Stimulated activated CD4-positive, alpha-beta T cell treated with anti-CD3 and anti-CD28 coated beads, Interleukin-12 subunit alpha, Interleukin-12 subunit beta, amount 100 ng/mL, for 4 hours (primary cell): ENCODE measurements at places on chromosomes 12 and 14.

DNA sequence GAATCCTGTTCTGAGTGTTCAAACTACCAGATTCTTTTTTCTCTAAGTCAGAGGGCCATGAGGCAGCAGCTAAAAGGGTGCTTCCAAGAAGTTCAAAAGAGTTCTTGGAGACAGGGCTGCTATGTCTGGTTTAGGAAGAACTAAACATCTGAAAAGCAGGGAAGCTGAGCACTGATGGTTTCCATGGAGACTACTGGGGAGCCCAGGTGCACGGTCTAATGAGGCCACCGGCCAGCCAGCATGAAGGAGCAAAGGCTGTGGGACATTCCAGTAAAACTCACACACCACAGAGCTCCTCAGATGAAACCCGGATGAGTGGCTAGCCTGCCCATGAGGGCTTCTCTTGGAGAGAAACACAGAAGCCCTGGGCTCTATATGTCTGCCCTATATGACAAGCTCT, 97.3 kb downstream of the KCNK10 start:
- no peak for DNase-seq

DNA sequence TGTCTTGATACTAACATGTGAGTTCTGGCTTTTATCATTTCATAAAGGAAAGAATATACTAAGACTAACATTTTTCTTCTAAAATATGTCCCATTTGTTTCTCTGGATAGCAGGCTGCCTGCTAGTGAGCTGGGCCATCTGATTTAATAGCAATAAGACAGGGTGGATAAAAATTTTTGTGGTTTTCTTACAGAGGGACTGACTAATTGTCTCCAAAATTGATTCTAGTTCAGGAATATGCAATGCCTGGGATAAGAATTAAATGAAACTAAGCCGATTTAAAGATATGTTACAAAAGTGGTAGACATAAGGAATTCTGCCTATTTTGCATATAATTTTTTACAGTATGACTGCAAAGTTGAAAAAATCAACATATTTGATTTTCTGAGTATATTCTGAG, 252.9 kb upstream of the NAV3 start:
- no peak for DNase-seq

GRCh38 chr12:120235369-120236323, 29.9 kb downstream of the PXN start:
- no peak for DNase-seq

GRCh38 chr12:132151145-132151765, 7.0 kb downstream of the NOC4L start:
- DNase-seq: no peak

- DNase-seq: no peak
Observed at GRCh38 chr14:99118046-99118721, 153.8 kb downstream of the BCL11B start.

- DNase-seq: no peak
Observed at GRCh38 chr14:53460544-53460943, 307.4 kb upstream of the DDHD1 start.

DNA sequence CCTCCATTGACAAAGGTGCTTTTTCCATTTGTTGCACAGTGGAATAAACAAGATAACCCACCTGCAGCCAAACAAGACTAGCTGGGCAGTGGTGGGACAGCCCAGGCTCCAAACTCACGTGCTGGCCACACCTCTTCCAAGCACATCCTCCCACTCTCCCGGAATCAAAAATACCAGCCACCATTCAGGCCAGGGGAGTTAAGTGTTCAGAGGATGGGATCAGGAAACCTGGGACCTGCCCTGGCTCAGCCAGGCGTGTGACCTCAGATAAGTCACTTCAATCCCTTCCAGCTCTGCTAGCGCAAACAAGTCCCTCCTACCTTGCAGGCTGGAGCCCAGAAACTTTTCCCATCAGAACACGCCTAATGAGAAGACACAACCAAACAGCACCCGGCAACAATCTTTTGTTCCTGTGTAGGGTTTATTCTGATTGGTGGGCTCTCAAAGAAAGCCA, 43.3 kb downstream of the ACTN1 start:
- DNase-seq: no peak

DNA sequence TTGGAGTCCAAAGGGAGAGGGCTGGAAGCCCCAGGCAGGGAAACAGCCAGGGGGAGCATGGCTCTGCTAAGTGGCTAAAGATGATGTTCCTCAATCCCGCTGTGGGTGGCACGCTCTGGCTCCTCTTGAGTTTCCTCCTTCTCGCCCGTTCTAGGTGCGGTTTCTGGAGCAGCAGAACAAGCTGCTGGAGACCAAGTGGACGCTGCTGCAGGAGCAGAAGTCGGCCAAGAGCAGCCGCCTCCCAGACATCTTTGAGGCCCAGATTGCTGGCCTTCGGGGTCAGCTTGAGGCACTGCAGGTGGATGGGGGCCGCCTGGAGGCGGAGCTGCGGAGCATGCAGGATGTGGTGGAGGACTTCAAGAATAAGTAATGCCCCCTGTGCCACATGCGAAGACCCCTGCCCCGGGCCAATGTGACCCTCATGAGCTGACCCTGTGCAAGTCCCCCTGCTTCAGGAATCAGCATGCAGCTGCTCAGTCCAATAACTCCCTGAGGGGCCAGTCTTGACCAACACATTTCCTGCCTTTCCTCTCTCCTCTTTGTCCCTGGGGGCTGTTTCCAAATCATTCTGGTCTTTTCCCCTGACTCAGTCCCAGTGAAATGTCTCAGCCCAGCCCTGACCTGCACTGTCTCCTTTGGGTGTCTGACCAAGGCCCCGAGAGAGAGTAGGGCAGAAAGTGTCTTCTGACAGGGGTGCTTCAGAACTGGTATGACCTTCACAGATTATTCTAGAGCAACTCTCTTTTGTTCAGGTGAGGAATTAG, 2.1 kb downstream of the KRT7 start:
- no peak for DNase-seq

DNA sequence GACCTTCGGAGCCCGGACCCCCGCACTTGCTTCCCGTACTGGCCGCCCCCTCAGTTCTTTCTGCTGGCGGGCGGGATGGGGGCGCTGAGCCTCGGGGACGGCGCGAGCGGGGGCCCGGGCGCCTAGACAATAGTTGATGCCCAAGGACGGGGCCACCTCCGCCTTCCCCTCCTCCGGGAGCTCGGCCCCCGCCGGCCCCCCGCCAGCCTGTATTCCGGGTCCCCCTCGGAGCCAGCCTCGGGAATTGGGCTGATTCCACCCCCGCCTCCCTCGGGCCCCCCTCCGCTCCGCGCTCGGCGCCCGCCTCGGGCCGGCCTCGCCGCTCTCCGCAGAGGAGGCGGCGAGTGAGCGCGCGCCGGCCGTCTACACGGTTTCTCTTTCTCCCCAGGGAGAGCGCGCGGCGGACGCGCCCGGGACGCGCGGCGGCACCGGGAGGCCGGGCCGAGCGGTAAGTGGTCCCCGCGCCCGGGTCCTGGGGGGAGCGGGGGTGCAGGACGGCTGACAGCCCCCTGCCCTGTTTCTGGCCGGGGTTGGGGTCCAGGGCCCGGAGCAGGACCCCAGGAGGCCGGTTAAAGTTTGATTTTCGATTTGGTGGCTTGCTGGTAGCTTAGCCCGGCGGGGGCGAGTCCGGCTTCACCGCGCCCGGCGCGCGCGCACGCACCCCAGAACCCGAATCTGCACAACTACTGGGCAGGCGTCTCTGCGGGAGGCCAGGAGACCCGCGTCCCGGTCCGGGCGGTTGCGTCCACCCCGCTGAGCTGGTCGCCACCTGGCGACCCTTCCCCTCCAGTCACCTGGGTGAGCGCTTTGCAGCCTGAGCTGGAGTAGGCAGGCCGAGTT, 413.7 kb downstream of the PCNX1 start:
- peak; percentile 56 for DNase-seq

GRCh38 chr14:64704743-64705380, 638 bp downstream of the PLEKHG3 start:
- DNase-seq: peak; percentile 13

DNA sequence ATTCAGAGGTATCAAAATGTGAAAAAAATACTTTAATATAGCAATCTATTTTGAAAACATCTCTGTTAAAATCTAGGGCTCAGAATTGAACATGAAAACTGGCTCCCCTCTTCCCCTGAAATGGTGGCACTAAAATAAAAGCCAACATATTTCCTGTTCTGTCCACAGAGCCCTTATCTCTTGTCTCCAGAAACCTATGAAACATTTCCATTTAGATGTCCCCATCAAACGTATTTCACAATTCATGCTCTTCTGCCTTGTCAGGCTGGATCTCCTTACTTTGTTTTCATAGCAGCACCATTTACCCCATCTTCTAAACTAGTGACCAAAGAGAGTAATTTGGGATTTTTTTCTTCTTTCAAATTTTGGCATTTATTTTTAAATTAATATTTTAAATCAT, 42.4 kb downstream of the PDE3A start:
- DNase-seq: no peak

GRCh38 chr12:96396914-96397313, 3.3 kb downstream of the CDK17 start:
- DNase-seq: no peak

- DNase-seq: no peak
Observed at GRCh38 chr12:124898923-124899294, 15.5 kb downstream of the UBC start.

- DNase-seq: no peak
Observed at GRCh38 chr14:34049790-34050189, 98.9 kb upstream of the EGLN3 start.

GRCh38 chr14:36339816-36340215, 19.4 kb upstream of the MBIP start:
- DNase-seq: no peak

DNA sequence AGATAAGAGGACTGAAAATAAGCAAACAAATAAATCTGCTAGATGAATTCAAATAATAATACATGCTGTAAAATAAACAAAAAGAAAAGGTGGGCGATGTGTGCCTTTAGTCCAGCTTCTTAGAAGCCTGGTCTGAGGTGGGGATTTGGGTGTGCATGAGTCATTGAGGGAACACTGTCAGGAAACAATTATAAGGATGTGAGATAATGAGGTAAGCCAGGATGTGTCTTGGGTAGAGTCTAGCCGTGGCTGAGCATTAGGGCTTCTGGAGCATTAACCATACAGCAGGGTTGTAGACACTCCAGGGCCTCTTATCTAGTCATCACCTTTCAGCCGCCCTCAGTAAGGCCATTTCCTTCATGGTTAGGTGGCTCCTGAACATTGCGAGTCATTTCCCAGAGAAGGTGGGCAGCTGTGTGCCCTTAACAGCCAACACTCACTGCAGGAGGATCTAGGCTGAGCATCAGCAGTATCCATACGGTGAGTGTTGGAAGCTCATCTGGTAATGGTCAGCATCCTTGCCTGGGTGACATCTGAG, 405.6 kb downstream of the GLT1D1 start:
- no peak for DNase-seq

DNA sequence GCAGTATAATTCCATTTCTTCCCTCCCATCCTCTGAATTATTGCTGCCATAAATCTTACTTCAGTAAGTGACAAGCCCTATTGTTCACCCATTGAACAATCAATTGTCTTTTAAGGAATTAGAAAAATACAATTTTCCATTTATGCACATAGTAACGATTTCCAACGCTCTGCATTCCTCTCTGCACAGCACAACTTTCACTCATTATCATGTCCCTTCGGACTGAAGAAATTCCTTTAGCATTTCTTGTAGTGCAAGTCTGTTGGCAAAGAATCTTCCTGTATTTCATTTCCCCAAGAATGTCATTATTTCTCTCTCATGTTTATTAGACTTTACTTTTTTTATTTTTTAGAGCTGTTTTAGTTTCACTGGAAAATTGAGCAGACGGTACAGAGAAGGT, 252.1 kb upstream of the RTL1 start:
- DNase-seq: no peak

- DNase-seq: no peak
Observed at GRCh38 chr12:65882486-65882885, 58.2 kb downstream of the HMGA2 start.

DNA sequence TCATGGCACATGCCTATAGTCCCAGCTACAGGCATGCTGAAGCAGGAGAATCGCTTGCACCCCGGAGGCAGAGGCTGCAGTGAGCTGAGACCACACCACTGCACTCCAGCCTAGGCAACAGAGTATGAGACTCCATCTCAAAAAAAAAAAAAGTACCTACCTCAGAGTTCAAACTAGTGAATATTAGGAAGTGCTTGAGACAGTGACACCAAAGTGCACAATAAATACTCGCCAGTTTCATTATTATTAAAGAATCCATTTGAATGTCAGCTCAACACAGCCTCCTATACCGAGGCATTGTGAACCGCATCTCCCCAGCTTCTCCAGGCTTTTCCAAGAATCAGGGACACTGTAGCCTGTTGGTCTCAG, 5.0 kb downstream of the GAPDH start:
- no peak for DNase-seq

- no peak for DNase-seq
Observed at GRCh38 chr12:50637870-50638481, 125.9 kb upstream of the ATF1 start.

GRCh38 chr12:120710805-120711296, 593 bp downstream of the UNC119B start:
- DNase-seq: peak; percentile 24

DNA sequence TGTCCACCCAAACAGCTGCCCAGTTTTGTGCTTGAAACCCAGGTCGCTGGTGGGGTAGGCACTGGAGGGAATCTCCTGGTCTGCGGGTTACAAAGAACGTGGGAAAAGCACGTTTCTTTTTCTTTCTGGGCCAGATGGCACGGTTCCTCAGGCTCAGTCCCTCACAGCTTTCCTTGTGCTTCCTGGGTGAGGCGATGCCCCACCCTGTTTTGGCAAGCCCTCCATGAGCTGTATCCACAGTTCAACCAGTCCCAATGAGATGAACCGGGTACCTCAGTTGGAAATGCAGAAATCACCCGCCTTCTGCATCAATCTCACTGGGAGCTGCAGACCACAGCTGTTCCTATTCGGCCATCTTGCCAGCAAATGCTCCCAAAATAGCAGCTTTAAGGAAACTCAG, 51.4 kb upstream of the TMTC2 start:
- DNase-seq: no peak

GRCh38 chr12:49507139-49507538, 31.7 kb upstream of the KCNH3 start:
- no peak for DNase-seq

GRCh38 chr12:20125276-20125798, 243.0 kb upstream of the PDE3A start:
- no peak for DNase-seq

GRCh38 chr14:101888182-101888581, 76.2 kb upstream of the DYNC1H1 start:
- no peak for DNase-seq

DNA sequence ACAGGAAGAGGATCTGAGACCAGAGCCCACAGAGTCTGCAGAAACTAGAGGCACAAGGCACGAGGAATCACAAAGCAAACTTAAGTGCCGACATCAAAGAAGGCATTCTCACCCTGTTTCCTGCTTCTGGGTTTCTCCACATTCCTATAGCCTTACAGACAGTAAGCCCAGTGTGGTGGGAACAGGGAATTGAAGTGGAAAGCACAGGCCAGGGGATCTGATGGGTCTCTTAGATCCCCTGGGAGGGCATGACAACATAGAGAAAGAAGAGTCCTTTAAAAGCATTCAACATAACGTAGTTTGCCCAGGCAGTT, 75.6 kb upstream of the FRMD6 start:
- DNase-seq: no peak

GRCh38 chr14:77478796-77479195, 19.8 kb downstream of the ISM2 start:
- no peak for DNase-seq

- DNase-seq: no peak
Observed at GRCh38 chr12:54384591-54385041, at the start of gene ZNF385A. Gene ZNF385A, minus strand, starts transcription at chr12:54384733. Its CDS starts 219 bp downstream, at chr12:54384514.

GRCh38 chr14:104665657-104666522, 23.5 kb upstream of the INF2 start:
- DNase-seq: no peak
